ENCODE measurements at places on chromosomes 1 and 21.

DNA sequence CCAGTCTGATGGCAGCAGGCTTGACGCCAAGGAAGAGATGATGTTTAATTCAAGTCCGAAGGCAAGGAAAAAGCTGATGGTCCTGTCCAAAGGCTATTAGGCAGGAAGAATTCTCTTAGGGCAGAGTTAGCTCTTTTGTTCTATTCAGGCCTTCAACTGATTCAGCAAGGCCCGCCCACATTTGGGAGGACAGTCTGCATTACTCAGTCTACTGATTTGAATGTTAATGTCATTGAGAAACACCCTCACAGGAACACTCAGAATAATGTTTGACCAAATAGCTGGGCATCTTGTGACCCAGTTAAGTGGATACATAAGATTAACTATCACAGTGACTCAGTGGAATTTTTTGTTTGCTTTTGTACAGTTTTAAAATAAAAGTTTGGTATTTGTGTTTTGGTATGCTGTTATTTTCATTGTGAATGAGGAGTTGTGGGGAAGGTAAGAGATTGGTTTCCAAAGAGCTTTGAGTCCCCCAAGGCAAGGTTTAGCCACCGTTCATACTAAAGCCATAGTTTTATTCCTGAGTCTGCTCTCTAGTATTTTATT, 1.7 kb upstream of the ZNF691 start:
- no peak for DNase-seq

- DNase-seq, result no peak
Measured at GRCh38 chr1:37362594-37363385, 111.6 kb upstream of the ZC3H12A start.

DNA sequence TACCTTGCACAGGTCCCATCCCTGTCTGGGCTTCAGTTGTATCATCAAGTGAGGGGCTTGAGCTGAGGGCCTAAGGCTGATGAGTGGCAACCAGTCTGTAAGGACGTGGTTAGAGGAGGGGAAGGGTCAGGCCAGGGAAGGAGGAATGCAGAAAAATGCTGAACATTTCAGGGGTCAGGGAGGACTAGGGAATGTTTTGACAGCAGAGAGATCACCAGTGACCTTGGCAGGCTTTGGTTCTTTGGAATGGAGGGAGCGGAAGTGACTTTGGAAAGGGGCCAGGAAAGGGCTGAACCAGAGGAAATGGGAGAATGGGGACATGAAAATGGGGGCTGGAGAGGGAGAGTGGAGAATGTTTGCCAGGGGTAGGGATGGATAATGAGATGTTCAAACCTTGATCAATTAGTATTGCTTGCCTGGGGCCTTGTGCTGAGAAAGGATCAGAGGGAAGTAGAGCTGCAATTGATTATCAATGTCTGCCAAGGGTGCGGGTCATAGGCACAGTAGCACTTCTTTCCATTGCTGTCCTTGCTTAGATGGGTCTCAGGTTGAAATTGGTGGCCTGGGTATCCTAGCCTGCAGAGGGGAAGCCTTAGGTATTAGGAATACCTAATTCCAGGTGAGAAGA, 7.4 kb downstream of the LDLRAP1 start:
- no peak for DNase-seq

GRCh38 chr1:58251430-58252073, 295.0 kb downstream of the OMA1 start:
- no peak for DNase-seq

DNA sequence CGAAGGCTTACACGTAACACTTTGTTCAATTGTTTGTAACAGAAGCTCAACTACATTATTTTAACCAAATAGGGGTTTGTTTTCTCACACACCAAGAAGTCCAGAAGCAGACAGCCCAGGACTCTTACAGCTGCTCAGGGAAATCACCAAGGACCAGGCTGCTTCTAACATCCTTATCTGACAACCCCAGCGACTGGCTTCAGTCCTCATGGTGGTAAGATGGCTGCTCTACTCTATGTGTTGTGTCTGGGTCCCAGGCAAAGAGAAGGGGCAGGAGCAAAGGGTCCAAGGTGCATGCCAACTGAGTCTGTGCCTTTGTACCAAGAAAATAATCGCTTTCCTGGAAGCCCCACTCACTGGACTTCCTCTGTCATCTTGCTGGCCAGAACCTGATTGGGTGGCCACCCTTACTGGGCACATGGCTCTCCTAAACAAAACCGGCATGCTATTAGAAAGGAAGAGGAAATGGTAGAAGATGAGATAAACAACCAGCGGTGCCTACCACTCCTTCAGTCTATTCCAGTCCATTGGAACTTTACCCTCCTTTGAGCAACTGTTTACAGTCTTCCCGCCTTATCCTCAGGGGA, 34.1 kb upstream of the LRRC8D start:
- no peak for DNase-seq

DNA sequence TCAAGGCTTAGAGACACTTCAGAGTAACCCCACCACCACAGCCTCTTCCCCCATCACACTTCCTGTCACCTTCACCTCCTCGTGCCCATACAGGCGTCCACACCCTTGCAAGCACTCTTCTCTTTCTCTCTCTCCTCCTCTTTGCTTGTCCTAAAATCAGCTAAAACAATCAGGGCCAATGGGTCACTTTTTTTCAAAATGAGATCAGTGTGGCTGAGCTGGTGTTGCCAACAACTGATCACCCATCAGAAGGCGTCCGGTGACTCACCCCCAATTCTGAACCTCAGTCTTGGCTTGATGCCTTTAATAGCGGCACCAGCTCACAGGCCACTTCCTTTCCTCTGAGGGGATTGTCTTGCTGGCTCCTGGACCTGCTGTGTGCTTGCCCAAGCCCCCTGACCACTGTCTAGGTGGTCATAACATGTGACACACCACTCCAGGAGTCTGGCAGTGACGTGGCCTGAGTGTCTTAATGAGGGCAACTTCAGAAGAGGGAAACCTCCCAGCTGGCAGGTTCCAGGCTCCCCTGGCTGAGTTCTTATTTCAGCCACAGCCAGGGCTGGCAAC, 1.6 kb downstream of the DRAXIN start:
- peak; percentile 26 for DNase-seq

GRCh38 chr21:43763901-43764523, 12.1 kb downstream of the CSTB start:
- DNase-seq, result no peak

DNA sequence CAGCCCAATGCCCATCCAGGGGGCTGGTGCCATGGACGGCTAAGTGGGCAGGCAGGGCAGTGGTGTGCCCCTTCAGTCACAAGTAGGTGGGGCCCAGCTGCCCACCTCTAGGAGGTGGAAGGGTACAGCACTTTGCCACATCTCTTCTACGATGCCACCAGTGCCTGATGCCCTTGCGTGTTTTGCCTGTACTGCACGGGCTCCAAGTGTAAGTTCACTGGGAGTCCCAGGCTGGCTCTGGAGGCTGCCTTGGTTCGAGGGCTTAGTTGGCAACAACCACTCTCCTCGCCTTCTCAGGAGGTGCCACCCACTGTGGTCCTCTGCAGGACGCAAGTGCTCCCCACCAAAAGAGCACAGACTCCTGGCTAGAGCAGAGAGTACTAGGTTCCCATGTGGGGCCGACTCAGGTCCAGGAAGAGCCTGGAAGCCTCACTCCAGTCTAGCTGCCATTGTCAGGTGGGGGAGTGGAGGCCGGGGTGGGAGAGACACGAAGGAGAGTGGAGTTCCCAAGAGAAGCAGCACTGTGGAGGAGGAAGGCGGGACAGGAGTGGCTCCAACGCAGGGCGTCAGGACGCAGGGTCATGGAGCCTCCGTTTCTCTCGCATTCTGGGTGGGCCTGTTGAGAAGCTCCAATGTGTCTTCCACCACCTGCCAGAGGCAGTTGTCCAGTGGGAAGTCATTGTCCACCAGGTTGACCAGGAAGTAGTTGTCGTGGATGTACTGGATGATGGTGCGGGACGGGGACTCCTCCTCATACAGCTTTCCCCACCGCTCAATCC, 15.5 kb downstream of the MTHFR start:
- no peak for DNase-seq

DNA sequence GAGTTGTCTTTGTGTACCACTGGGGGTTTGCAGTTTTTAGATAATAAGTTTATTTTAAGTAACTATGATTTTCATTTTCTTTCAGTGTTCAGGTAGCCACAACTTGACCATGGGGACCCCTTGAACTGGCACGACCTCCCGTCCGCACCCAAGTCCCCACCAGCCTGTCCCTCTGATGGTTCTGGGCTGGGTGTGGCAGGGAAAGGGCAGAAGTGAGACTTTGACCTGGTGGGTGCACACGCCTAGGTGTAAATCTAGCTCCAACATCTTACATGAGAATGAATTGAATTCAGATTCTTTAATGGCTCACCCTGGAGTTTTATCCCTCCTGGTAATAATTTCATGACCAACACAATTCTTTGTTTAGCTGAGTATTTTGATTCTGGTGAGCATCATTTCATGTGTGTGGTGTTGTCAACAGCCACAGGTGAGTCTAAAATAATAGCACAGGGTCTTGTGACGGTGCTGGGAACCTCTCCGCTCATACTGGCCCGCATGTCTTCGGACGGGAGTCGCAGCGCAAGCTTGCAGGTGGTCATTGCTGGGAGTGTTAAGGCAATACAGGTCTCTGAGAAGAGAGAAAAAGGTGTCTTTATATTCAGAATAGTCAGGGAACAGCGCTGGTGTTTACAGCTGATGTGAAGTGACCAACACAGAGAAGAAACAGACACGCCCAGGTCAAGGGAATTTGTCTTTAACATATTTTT, 50.8 kb upstream of the POFUT2 start:
- no peak for DNase-seq

GRCh38 chr1:41486371-41487125, 2.1 kb upstream of the EDN2 start:
- no peak for DNase-seq

GRCh38 chr1:184866991-184867788, 107.1 kb downstream of the NIBAN1 start:
- DNase-seq, result peak; percentile 44

GRCh38 chr1:43753422-43753821, 46.1 kb downstream of the ST3GAL3 start:
- no peak for DNase-seq

DNA sequence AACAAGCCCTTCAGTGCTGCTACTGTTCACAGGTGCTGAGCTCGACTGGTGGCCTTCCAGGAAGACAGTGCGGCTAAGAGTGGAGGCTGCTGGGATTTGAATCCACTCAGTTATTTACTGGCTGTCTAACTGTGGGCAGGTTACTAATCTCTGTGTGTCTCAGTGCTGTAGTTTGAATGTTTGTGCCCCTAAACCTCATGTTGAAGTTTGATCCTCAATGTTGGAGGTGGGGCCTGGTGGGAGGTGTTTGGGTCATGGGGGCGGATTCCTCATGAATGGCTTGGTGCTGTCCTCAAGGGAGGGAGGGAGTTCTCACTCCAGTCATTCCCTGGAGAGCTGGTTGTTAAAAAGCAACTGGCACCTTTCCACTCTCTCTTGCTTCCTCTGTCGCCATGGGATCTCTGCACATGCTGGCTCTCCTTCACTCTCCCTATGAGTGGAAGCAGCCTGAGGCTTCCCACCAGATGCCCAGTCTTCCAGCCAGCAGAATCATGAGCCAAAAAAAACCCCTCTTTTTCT, 334.8 kb downstream of the RPS6KC1 start:
- no peak for DNase-seq
